ENCODE measurements at places on chromosomes 16 and 17.

DNA sequence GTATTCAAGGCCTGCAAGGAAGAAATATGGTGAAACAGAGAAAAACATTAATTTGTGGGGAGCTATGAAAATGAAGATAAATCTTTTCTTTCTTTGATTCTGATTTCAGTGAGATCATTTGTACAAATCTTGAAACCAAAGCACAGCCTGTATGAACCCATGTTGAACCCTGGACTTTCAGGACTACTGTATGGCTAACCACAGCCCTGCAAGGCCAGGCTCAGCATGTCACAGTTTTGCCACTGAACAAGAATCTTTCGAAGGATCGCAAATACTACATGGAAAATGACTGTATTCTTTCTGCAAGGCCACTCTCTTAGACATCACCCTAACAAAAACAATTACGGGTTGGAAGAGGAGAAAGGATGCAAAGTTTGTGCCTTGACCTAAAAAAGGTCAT lies 161.7 kb upstream of the MAF start:
- DNase-seq, result no peak

DNA sequence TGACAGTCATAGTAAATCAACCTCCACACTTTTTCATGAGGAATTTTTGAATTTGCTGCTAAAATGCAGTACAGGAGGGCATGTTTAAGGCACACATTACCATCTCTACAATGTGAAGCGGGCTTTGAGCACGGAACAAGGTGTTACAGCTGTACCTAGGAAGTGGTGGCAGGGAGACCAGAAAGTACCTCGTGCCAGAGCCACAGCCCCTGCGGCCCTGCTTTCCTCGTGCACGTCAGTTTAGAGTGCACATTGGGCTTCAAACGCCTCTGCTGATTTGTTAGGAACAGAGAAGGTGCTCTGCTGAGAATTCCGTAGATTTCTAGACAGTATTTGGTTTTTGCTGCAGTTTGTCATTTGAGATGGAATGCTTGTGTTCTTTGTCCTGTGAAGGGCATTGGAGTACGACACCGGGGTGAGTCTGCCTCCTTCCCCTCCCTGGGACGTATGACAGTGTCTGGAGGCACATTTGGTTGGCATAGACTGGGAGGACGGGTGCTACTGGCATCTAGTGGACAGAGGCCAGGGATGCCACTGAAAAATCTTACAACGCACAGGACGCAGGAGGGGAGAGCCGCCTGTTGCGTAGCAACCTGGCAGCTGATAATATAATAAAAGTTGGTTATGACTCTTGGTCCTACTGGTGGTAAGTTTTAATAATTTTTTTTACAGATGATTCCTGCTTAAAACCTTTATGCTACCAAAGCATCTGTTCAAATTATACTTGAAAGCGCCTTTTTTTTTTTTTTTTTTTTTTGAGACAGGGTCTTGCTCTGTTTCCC lies 9.1 kb downstream of the FOXK2 start:
- no peak for DNase-seq

DNA sequence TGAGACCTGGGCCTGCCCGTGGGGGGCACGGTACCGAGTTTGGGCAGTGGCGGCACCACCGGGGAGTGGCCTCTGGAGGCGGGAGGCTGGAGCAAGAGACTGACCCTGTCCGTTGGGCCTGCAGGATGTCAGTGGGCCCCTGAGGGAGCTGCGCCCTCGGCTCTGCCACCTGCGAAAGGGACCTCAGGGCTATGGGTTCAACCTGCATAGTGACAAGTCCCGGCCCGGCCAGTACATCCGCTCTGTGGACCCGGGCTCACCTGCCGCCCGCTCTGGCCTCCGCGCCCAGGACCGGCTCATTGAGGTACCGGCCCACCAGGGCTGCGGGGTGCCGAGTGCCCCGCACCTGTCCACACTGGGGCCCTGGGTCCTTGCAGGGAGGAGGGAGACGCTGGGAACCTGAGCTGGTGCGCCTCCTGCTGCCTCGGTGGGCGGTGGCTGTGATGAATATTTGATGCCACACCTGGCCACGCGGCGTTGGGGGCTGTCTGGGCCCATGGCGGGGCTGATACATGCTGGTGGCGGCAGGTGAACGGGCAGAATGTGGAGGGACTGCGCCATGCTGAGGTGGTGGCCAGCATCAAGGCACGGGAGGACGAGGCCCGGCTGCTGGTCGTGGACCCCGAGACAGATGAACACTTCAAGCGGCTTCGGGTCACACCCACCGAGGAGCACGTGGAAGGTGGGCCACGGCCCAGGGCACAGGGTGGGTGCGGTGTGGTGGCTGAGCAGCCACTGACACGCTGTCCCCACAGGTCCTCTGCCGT lies 9.7 kb downstream of the NHERF2 start:
- no peak for DNase-seq

GRCh38 chr16:30656974-30657865 lies 1.0 kb upstream of the FBRS start:
- no peak for DNase-seq

DNA sequence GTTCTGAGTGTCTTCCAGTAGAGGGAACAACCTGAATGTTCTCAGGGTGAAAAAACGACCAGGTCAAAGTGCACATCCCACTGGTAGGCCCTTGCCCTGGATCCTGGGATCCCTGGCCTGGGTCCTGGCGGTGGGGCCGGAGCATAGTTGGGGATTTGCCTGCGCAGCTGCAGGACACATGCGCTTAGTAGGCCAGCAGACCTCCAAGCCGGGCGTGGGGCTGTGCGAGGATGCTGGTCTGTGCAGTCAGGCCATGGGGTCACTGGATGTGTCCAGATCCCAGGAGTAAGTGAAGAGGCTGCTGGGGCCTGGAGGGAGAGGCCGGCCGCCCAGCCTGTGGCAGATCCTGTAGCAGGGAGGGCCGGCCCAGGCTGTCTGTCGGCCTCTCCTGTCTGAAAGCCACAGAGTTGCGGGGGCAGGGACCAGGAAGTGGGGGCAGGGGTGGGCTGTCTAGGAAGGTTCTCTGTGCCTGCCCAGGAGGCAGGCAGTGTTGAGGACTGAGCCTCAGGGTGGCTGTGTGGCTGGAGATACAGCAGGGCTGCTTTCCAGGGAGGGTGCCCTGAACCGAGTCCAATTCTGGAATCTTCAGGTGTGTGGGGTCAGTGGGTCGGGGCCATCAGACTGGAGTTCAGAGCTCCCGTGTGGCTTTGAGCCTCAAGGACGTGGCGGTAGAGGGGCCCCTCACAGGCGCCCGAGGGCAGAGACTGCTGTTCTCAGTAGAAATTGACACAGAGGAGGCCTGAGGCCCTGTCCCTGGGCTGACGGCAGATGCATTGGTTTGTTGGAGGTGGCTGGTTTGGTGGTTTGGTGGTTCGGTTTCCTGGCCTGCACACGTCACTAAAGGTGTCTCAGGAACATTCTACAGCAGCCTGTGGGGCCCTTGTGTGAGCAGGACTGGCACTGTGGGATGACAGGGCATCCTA lies 17.2 kb upstream of the NUDT16L1 start:
- no peak for DNase-seq

GRCh38 chr16:57788252-57788841 lies 13.9 kb downstream of the KIFC3 start:
- DNase-seq, result no peak

DNA sequence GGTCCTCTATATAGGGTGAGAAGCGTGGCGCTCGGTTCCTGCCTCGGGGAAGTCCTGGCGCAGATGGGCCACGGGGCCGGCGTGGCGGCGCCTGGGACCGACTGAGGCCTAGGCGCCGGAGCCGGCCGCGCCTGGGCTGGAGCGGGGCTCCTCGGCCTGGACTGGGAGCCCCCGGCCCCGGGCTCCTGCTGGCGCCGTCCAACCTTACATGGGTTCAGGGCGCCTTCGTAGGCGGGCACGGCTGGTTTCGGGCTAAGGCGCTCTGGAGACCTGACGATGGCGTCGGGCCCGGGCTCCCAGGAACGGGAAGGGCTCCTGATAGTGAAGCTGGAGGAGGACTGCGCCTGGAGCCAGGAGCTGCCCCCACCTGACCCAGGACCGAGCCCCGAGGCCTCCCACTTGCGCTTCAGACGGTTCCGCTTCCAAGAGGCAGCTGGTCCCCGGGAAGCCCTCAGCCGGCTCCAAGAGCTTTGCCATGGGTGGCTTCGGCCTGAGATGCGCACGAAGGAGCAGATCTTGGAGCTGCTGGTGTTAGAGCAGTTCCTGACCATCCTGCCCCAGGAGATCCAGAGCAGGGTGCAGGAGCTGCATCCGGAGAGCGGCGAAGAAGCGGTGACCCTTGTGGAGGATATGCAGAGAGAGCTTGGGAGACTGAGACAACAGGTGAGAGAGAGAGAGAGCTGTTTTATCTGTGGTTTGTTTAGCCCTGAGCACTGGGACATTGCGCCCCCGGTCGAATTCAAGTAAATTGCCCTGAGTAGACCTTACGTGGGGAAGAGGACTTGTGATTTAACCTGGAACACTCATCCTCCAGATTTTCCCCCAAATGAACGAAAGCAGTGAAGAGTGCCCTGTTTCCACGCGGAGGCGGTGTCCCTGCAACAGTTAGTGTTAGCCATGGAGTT lies 504 bp downstream of the ZNF263 start:
- no peak for DNase-seq

- DNase-seq, result no peak
Observed at GRCh38 chr17:47184681-47185080, 4.4 kb downstream of the CDC27 start.

DNA sequence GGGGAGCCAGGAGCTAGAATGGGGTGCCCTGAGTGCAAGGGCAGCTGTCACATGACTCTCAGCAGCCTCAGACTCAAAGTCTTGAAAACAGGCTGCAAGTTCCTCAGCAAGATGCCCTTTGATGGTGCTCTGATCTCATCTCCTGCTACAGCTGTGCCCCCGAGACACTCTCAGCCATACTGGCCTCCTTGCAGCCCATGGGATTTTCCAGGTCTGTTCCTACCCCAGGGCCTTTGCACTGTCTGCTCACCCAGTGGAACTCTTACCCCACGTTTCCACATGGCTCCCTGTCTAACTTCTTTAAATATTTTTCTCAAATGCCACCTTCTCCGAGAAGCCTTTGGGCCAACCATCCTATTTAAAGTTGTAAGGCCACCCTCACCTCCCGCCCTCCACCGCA lies 146.9 kb downstream of the C16orf95 start:
- DNase-seq, result no peak

- DNase-seq, result peak; percentile 87
Observed at GRCh38 chr16:4298761-4299522, 16.9 kb upstream of the GLIS2 start.

DNA sequence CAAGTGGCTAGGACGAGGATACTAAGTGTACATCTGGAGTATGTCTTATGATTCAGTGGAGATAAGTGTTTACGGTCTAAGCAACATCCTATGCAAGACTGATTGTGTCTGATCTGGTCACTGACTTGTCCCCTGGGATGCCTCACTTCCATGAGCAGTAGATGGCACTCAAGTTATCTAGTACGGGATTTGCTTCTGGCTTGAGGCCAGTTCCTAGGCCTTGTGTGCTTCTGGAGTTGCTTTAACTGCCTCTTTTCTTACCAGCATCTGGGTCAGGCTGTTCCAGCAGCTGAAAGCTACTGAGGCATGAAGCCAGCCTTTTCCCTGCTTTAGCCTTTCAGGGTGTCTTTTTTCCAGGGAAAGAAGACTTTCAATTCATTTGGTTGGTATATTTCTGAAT lies 23.0 kb downstream of the SUPT6H start:
- no peak for DNase-seq

GRCh38 chr17:75273977-75274708 lies 3.1 kb upstream of the MIF4GD start:
- no peak for DNase-seq

DNA sequence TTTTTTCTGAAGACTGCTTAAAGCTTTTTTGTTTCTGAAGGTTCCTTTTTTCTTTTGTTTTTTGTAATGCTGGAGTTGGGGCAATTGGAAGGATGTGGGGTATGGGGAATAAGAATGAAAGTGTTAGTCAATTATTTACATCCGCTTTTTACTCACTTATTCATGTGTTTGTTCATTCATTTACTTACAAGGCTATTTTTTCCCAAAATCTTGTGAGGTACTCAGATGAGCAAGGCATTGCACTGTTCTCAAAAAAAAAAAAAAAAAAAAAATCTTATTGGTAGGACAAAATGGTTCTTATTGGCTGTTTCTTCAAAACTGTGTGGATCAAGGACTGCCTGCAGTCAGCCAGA lies 55.7 kb downstream of the PLD6 start:
- no peak for DNase-seq

DNA sequence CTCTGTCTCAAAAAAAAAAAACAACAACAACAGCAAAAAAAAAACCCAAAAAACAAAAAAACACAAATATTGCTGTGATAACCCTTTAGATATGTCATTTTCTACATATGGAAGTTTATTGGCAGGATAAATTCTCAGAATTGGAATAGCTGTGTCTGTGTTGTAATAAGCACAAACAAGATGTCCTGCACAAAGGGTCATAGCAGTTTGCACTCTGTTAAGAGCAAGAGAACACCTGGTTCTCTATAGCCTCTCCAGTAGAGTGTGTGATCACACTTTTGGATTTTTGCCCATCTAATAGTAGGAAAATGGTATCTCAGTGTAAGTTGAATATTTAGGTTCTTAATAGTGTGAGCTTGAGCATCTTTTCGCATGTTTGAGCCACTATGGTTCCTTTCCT lies 60.4 kb downstream of the USP43 start:
- no peak for DNase-seq

GRCh38 chr17:6195123-6195522 lies 124.9 kb downstream of the WSCD1 start:
- no peak for DNase-seq

- no peak for DNase-seq
Observed at GRCh38 chr17:7380321-7380720, 568 bp upstream of the TNK1 start.

DNA sequence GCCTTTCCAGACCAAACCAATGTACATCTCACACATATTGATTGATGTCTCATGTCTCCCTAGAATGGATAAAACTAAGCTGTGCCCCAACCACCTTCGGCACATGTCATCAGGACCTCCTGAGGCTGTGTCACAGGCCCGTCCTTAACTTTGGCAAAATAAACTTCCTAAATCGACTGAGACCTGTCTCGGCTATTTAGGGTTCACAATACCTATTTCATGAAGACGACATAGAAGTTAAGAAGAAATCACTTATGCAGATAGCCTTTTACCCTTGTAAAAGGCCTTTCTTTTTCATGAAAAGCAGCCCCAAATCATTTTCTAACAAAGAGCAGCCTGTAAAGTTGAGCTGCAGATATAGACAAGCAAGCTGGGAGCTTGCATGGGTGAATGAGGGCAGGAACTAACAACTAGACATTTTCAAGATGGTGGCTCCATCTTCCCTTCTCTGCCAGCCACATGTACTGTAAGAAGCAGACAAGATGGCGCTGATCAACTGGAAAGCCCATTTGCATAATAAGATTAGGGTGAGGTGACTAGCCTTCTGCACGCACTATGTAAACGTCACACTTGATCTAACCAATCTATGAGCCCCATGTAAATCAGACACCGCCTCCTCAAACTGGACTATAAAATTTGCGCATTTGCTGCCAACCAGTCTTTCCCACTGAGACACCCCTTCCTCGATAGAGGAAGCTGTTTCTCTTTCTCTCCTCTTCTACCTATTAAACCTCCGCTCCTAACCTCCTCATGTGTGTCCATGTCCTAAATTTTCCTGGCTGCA lies 4.7 kb upstream of the KDM8 start:
- no peak for DNase-seq
